Activated CD8-positive, alpha-beta memory T cell treated with anti-CD3 and anti-CD28 coated beads, Interleukin-2, amount 10 ng/mL, durations not matched to agents 7 days and 5 days (primary cell): ENCODE measurements at places on chromosomes 3 and 15.

DNA sequence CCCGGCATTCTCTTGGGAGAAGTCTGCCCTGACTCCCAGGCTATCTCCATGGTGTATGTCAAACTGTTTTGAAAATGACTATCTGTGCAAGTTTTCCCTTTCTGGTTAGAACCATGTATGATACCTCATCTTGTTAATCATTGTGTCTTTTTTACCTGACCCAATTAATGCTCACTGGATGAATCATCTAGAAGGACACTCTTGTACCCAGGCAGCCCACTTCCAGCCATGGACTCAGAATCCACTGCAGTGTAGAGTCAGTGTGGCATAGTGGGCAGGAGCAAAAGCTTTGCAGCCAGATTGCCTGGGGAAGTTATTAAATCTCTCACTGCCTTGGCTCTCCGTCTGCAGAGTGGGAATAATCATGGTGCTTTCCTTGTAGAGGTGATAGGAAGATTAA lies 1.2 kb downstream of the FAM3D start:
- no peak overlapping the region for H3K4me3 ChIP-seq
- H3K36me3 ChIP-seq = no peaks in the 10 kb centered on the region
- H3K27me3 ChIP-seq = no peaks in the 10 kb centered on the region
- no peak for DNase-seq
- H3K4me1 ChIP-seq = no peaks in the 10 kb centered on the region

GRCh38 chr3:191915712-191916111 lies 454.7 kb downstream of the PYDC2 start:
- H3K36me3 ChIP-seq = no peaks in the 10 kb centered on the region
- H3K27me3 ChIP-seq = no peaks in the 10 kb centered on the region
- H3K4me3 ChIP-seq = no peak overlapping the region
- H3K27ac ChIP-seq = no peak overlapping the region
- no peak for DNase-seq

- no peak overlapping the region for H3K4me3 ChIP-seq
- DNase-seq = no peak
- no peak overlapping the region for H3K27ac ChIP-seq
- no peaks in the 10 kb centered on the region for H3K27me3 ChIP-seq
- no peaks in the 10 kb centered on the region for H3K36me3 ChIP-seq
These were observed 303.5 kb downstream of the PTPRG start for GRCh38 chr3:61864886-61865285.

- H3K36me3 ChIP-seq = no peaks in the 10 kb centered on the region
- peaks cover 2% of the 10 kb centered on the region for H3K4me1 ChIP-seq
- DNase-seq = peak; percentile 83
- H3K27me3 ChIP-seq = peaks cover 3% of the 10 kb centered on the region
These were observed 15.6 kb downstream of the PIF1 start for GRCh38 chr15:64809649-64810496.

DNA sequence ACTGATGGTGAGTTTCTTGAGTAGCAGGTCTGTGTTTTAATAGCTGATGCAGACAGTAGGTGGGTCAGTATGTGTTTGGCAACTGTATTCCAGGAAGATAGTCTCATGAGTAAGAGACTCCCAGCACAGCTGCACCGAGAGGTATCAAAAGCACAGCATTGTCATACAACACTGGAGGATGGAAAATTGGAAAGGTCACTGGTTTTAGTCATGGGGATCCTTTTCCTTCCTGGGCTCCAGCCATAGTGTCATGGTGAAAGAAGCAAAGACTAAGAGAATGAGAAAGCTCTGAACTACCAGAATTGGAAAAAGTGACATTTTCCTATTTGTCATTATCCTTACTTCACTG lies 61.5 kb downstream of the P3H2 start:
- no peaks in the 10 kb centered on the region for H3K4me1 ChIP-seq
- H3K4me3 ChIP-seq = no peak overlapping the region
- no peaks in the 10 kb centered on the region for H3K27me3 ChIP-seq
- H3K27ac ChIP-seq = no peak overlapping the region
- no peaks in the 10 kb centered on the region for H3K36me3 ChIP-seq

GRCh38 chr15:60713119-60714084 lies 234.5 kb upstream of the ICE2 start:
- peaks cover 2% of the 10 kb centered on the region for H3K27me3 ChIP-seq
- H3K27ac ChIP-seq = no peak overlapping the region
- H3K4me3 ChIP-seq = no peak overlapping the region
- DNase-seq = no peak
- peaks cover 2% of the 10 kb centered on the region for H3K36me3 ChIP-seq

GRCh38 chr15:42368096-42368495 lies 8.8 kb downstream of the CAPN3 start:
- no peak overlapping the region for H3K27ac ChIP-seq
- H3K4me1 ChIP-seq = peaks cover 2% of the 10 kb centered on the region
- no peaks in the 10 kb centered on the region for H3K36me3 ChIP-seq

GRCh38 chr15:65198571-65198970 lies 12.7 kb downstream of the CILP start:
- no peaks in the 10 kb centered on the region for H3K36me3 ChIP-seq
- H3K27ac ChIP-seq = no peak overlapping the region
- H3K27me3 ChIP-seq = no peaks in the 10 kb centered on the region
- no peaks in the 10 kb centered on the region for H3K4me1 ChIP-seq

- H3K4me1 ChIP-seq = no peaks in the 10 kb centered on the region
- no peak overlapping the region for H3K4me3 ChIP-seq
- H3K27ac ChIP-seq = no peak overlapping the region
- DNase-seq = no peak
These were observed 167.1 kb downstream of the NEK11 start for GRCh38 chr3:131193641-131194238.

GRCh38 chr3:53353202-53353601 lies 5.9 kb upstream of the DCP1A start:
- H3K4me3 ChIP-seq = no peak overlapping the region
- no peaks in the 10 kb centered on the region for H3K36me3 ChIP-seq
- no peak for DNase-seq
- H3K27me3 ChIP-seq = no peaks in the 10 kb centered on the region
- H3K4me1 ChIP-seq = peaks cover 14% of the 10 kb centered on the region

GRCh38 chr15:70048198-70048565 lies 49.5 kb downstream of the TLE3 start:
- no peak overlapping the region for H3K4me3 ChIP-seq
- H3K36me3 ChIP-seq = peaks cover 18% of the 10 kb centered on the region
- H3K4me1 ChIP-seq = no peaks in the 10 kb centered on the region
- no peak overlapping the region for H3K27ac ChIP-seq
- H3K27me3 ChIP-seq = no peaks in the 10 kb centered on the region
